K562 (cell line): ENCODE measurements at places on chromosomes 7 and 10.

- no peak for DNase-seq
These were observed 49.9 kb downstream of the CHST15 start for GRCh38 chr10:124043310-124044142.

GRCh38 chr10:53396876-53397275, 624.3 kb upstream of the MBL2 start:
- no peak for DNase-seq

- no peak for DNase-seq
These were observed 78.1 kb upstream of the IMMP2L start for GRCh38 chr7:111640416-111640815.

DNA sequence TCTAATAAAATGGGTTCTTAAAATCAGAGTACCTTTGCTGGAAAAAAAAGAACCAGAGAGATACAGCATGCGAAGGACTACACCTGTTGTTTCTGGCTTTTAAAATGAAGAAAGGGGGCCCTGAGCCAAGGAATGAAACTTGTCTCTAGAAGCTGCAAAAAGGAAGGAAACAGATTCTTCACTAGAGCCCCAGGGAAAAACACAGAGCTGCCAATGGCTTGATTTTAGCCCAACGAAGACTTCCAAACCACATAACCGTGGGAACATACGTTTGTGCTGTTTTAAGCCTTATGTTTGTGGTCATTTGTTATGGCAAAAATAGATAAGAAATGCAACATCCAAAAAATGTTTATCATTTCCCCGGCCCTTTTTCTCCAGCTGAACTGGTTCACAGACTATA, 780.0 kb downstream of the SORCS1 start:
- no peak for DNase-seq
